ENCODE measurements at places on chromosomes 5 and 9. TPM values are rescaled to one million over a fixed set of nuclear protein-coding genes. Genes with fewer than 3 reads are reported as not detected.

WNK2 gene
- total RNA-seq, result 3.3 TPM

APC gene
- 27.3 TPM for total RNA-seq

SLC6A18 gene
- not detected for total RNA-seq

C5orf63 gene
- total RNA-seq, result 6.6 TPM

SLC36A2 gene
- total RNA-seq, result not detected

RLN2 gene
- not detected for total RNA-seq

- H3K36me3 ChIP-seq, result 0 out of 3 replicates have a peak, but pooled peaks cover 3% of the 10 kb centered on the region
- no peaks in the 10 kb centered on the region for H3K27me3 ChIP-seq
- H3K4me3 ChIP-seq, result no peak overlapping the region
- H3K4me1 ChIP-seq, result peaks cover 4% of the 10 kb centered on the region
These were observed 10.6 kb downstream of the ERP44 start for GRCh38 chr9:100088202-100088601.

DNA sequence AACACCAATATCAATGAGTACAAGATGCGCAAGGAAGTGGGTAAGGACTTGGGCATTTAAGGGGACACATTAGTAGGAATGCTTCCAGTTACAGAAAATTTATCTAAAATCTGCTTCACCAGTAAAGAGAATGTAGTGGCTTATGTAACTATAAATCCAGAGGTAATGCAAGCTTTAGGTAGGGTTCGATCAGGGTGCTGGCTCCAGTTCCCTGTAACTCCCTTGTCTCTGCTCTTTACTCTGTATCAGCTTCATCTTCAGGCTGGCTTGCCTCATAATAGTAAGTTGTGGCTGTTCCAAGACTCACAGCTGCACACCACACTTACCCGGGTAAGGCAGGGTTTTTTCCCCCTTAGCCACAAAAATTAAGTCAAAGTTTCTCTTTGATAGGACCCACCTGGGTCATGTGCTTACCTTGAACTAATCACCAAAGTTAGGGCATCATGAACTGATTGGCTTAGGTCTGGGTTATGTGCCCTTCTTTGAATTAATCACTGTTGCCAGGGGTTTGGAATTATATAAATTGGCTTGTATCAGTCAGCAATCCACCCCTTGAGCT, 35.5 kb downstream of the ARHGEF37 start:
- no peaks in the 10 kb centered on the region for H3K4me1 ChIP-seq
- H3K36me3 ChIP-seq, result no peaks in the 10 kb centered on the region
- H3K4me3 ChIP-seq, result no peak overlapping the region
- no peak overlapping the region for H3K27ac ChIP-seq
- H3K27me3 ChIP-seq, result no peaks in the 10 kb centered on the region

DNA sequence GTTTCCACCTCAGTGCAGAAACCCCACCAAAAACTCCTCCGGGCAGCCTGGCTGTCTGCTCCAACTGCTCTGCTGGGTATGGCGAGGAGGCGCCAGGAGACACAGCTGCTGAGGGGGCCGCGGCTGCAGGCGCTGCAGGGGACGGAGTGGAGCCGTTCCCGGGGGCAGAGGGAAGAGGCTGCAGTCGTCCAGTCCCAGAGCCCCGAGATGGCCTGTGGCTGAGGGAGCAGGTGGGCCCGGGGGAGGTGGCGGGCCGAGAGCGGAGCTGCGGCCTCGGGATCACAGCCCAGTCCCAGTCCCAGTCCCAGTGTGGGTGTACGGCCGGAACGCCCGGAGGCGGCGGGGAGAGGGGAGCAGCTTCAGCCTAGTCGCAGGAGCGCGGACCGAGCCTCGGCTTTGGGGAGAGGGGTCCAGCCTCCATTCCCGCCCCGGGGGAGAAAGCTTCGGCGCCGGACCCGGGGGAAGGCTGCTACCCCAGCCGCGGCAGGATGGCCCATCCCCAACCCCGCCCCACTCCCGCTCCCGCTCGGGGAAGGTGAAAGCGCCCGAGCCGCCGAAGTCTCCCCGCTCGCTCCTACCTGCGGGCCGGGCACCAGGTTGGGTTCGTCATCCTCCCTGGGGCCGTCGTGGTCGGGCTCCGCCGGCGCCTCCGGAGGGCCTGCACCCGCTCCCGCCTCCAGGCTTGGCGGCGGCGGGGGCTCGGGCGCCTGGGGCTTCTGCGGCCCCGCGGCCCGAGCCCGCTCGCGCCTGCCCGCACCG, 513 bp downstream of the FAM193B start:
- peak; percentile 80 for DNase-seq
- peaks cover 35% of the 10 kb centered on the region for H3K4me1 ChIP-seq
- H3K4me3 ChIP-seq, result peak overlapping the region; percentile 83
- peak overlapping the region; percentile 62 for H3K27ac ChIP-seq

GRCh38 chr9:136671646-136672430, 9.1 kb downstream of the EGFL7 start:
- DNase-seq, result peak; percentile 62
- peaks cover 82% of the 10 kb centered on the region for H3K36me3 ChIP-seq
- peak overlapping the region; percentile 17 for H3K27ac ChIP-seq

DNA sequence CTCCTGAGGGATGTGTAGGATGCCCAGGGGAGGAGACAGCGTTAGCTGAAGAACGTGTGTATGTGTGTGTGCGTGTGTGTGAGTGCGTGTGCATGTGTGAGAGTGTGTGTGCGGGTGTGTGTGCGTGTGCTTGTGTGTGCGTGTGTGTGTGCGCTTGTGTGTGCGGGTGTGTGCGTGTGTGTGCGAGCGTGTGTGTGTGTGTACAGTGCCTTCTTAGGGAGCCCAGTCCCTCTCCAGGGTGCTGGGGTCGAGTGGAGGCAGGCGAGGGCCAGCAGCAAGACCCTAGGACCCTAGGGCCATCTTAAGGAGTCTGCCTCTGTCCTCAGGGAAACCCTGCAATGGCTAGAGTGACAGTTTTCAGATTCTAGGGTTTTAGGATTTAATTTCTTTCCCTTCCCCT, 26.0 kb upstream of the STXBP1 start:
- peaks cover 7% of the 10 kb centered on the region for H3K4me1 ChIP-seq
- H3K4me3 ChIP-seq, result no peak overlapping the region
- H3K36me3 ChIP-seq, result no peaks in the 10 kb centered on the region
- no peaks in the 10 kb centered on the region for H3K27me3 ChIP-seq

- no peaks in the 10 kb centered on the region for H3K36me3 ChIP-seq
- no peaks in the 10 kb centered on the region for H3K27me3 ChIP-seq
- no peak for DNase-seq
- no peak overlapping the region for H3K27ac ChIP-seq
These were observed 37.6 kb upstream of the HNRNPA0 start for GRCh38 chr5:137791799-137792198.

DNA sequence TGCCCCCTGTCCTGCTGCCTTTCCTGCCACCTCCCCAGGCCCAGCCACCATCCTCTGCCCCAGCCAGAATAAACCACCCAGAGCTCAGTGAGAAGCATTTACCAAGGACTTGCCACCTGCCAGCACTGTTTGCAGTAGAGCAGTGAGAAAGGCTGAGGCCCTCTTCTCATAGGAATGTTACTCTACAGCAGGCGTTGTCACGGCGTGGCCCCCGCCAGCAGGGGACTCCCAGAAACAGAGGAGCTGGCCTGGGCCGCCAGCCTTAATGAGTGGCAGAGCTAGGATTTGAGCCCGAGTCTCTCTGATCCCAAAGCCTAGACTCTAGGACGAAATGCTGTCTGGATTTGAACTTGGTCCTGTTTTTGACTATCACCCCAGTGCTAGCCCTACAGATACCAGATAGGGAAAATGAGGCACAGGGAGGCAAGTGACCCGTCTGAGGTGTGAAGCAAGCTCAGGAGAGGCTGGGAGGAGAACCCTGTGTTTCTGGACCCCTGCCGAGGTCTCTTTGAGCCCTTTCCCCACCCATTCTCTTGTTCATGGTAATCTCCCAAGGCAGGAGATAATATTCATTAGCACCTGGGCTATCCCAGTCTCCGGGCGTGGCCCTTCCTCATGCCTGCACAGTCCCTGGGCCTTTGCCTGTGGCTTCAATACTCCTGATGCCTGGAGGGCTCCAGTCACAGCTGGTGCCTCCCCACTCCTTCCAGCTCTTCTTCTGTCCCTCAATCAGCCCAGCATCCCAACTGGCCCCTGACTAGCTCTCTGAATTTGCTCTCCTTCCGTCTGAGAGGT, 30.7 kb downstream of the HRH2 start:
- H3K36me3 ChIP-seq, result no peaks in the 10 kb centered on the region
- peaks cover 87% of the 10 kb centered on the region for H3K27me3 ChIP-seq
- H3K27ac ChIP-seq, result no peak overlapping the region
- H3K4me3 ChIP-seq, result no peak overlapping the region
- H3K4me1 ChIP-seq, result no peaks in the 10 kb centered on the region

GRCh38 chr5:61822584-61822983, 483.4 kb upstream of the KIF2A start:
- H3K27me3 ChIP-seq, result peaks cover 13% of the 10 kb centered on the region
- no peak overlapping the region for H3K27ac ChIP-seq
- no peak overlapping the region for H3K4me3 ChIP-seq
- H3K4me1 ChIP-seq, result no peaks in the 10 kb centered on the region
- no peak for DNase-seq

GRCh38 chr5:173745123-173745522, 128.7 kb upstream of the BOD1 start:
- H3K27ac ChIP-seq, result no peak overlapping the region
- H3K4me3 ChIP-seq, result no peak overlapping the region
- no peak for DNase-seq
- peaks cover 17% of the 10 kb centered on the region for H3K4me1 ChIP-seq
- no peaks in the 10 kb centered on the region for H3K36me3 ChIP-seq

- H3K27me3 ChIP-seq, result no peaks in the 10 kb centered on the region
- no peak overlapping the region for H3K27ac ChIP-seq
- no peak overlapping the region for H3K4me3 ChIP-seq
- peaks cover 94% of the 10 kb centered on the region for H3K36me3 ChIP-seq
- no peak for DNase-seq
These were observed 47.3 kb downstream of the NUP155 start for GRCh38 chr5:37323607-37324006.

DNA sequence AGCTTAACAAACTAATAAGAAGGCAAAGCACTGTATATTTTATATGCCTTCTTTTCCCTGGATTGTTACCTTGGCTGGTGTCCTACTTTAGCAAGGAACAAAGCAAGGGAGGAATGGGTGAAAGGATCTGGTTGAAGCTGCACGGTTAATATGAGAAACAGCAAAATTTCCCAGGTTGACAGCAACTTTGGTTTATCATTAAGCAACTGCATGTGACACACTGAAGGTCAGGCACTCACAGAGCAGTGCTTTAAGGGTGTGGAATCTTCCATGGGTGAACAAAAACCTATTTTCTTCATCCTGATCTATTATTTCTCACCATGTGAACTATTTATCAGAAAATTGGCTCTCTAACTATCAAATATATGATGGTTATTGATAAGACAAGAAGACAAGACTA, 109.0 kb upstream of the ATP10B start:
- H3K27me3 ChIP-seq, result no peaks in the 10 kb centered on the region
- H3K4me3 ChIP-seq, result no peak overlapping the region
- no peaks in the 10 kb centered on the region for H3K36me3 ChIP-seq
- H3K4me1 ChIP-seq, result no peaks in the 10 kb centered on the region
- no peak for DNase-seq

GRCh38 chr5:173139631-173140030, 4.7 kb upstream of the BNIP1 start:
- H3K4me3 ChIP-seq, result no peak overlapping the region
- H3K27me3 ChIP-seq, result no peaks in the 10 kb centered on the region
- peaks cover 3% of the 10 kb centered on the region for H3K4me1 ChIP-seq
- no peaks in the 10 kb centered on the region for H3K36me3 ChIP-seq

- H3K4me3 ChIP-seq, result no peak overlapping the region
- H3K36me3 ChIP-seq, result no peaks in the 10 kb centered on the region
- no peak for DNase-seq
- no peak overlapping the region for H3K27ac ChIP-seq
- H3K27me3 ChIP-seq, result no peaks in the 10 kb centered on the region
These were observed 32.9 kb upstream of the GPR151 start for GRCh38 chr5:146548781-146549449.

DNA sequence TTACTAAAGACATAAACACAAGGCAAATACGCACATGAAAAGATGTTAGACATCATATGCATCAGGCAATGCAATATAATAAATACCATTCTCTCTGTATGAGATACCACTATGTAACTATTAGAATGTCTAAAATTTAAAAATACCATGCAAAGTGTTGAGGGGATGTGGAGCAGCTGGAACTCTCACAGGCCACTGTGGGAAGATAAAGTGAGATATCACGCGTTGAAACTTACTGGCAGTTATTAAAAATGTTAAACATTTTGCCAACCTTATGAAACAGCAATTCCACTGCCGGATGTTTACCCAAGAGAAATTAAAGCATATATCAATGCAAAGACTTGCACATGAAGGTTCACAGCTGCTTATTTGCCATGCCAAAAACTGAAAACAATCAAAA, 556.7 kb downstream of the LRRC70 start:
- H3K4me3 ChIP-seq, result no peak overlapping the region
- H3K27ac ChIP-seq, result no peak overlapping the region
- H3K4me1 ChIP-seq, result no peaks in the 10 kb centered on the region
- no peaks in the 10 kb centered on the region for H3K27me3 ChIP-seq
- DNase-seq, result no peak

GRCh38 chr9:83231039-83231438, 168.1 kb upstream of the RASEF start:
- no peak overlapping the region for H3K27ac ChIP-seq
- H3K27me3 ChIP-seq, result no peaks in the 10 kb centered on the region
- no peaks in the 10 kb centered on the region for H3K4me1 ChIP-seq
- no peaks in the 10 kb centered on the region for H3K36me3 ChIP-seq

GRCh38 chr9:107545036-107545435, 55.5 kb upstream of the KLF4 start:
- H3K27me3 ChIP-seq, result peaks cover 5% of the 10 kb centered on the region
- no peaks in the 10 kb centered on the region for H3K4me1 ChIP-seq
- H3K4me3 ChIP-seq, result no peak overlapping the region
- H3K36me3 ChIP-seq, result no peaks in the 10 kb centered on the region

DNA sequence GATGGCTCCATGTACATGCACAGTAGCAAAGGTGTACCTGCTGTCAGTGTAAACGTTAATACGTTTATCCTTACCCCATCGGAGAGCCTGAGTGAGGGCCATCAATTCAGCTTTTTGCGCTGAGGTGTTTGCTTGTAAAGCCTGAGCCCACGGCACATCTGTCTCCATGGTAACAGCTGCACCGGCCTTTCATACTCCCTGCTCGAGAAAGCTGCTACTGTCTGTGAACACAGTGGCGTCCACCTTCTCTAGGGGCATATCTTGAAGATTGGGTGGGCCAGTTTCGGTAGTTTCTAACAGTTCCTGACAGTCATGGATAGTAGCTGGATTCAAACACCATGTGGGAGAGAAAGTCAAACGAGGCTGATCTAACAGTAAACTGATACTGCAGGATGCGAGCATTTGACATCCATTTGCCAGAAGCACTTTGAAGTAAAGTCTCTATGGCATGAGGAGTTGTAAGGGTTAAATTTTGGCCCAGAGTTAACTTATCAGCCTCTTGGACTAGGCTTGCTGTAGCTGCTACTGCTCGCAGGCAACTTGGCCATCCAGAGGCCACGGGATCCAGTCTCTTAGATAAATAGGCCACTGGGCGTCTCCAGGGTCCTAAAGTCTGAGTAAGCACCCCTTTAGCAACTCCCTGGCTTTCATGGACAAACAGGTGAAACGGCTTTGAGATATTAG, 21.0 kb upstream of the RHOBTB3 start:
- no peaks in the 10 kb centered on the region for H3K27me3 ChIP-seq
- DNase-seq, result peak; percentile 94
- H3K36me3 ChIP-seq, result no peaks in the 10 kb centered on the region
- H3K4me3 ChIP-seq, result peak overlapping the region; percentile 51
- H3K4me1 ChIP-seq, result peaks cover 43% of the 10 kb centered on the region
- peak overlapping the region; percentile 99 for H3K27ac ChIP-seq

Data from K562 (cell line).